ENCODE measurements at places on chromosomes 4 and X.

GRCh38 chr4:68905939-68906779 is 45.4 kb downstream of the UGT2A3 start:
- DNase-seq: no peak

DNA sequence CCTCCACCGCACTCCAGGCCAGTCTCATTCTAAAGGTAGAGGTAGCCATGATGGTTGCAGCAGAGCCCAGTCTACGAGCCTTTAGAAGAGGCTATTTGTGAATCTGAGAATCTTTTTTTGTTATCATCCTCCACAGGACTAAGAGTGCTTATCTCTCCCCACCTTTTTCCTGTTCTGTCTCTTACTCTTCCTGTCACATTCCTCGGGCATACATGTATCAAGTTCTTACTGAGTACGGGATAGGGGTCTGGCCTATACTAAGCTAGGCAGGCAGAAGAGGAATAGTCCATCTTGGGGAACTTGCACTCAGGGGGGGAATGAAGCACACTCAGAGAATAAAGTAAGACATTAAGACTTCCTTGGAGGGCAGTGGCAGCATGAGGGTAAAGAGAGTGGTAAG is 25.7 kb downstream of the LAS1L start:
- no peak for DNase-seq

GRCh38 chr4:24321616-24322015 is 262.7 kb downstream of the DHX15 start:
- no peak for DNase-seq

- DNase-seq: no peak
These were observed 55.0 kb downstream of the FAM53A start for GRCh38 chr4:1628892-1629698.

- DNase-seq: no peak
These were observed 248.0 kb upstream of the ADAMTS3 start for GRCh38 chr4:72817012-72817411.

DNA sequence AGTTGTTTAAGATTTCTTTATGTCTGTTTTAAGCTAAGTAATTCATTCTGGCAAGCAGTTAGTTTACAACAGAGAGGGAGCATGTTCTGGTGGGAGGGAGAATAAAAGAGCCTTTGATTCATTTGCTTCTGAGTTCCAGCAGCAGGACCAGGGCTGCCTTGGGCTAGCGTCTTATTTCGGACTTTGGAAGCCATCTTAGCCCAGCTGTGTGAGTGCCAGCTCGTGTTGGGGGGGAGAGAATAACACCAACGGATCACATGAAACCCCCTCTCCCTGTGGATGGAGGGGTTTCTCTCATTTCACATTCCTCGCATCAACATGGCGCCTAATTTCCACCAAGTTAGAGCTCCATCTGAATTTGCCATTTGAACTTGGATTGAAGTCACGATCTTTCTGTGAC is 7.4 kb downstream of the GAB1 start:
- DNase-seq: no peak

- no peak for DNase-seq
These were observed 68.0 kb downstream of the ADRA2C start for GRCh38 chr4:3834186-3834662.

DNA sequence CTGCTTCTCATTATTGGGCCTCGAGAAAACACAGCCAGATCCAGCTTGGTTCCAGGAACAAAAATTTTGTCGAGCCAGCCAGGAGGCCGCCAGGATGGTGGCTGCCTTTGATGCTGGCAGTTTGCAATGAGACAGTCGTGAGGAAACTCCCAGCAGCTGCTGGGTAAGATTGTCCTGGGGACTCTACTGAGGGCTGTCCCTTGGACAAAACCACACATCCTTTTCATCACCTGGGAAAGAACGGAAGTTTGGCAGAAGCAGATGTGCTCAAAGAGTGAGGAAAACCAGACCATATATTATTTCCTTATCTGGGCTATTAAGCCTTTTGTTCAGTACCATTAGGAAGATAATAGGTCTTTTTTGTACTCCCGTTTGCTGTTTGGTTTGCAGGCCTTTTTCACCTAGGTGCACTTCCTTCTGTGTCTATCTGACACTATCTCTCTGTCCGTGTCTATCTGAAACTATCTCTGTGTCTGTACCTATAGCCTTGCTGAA is 13.4 kb upstream of the PAPSS1 start:
- DNase-seq: no peak

DNA sequence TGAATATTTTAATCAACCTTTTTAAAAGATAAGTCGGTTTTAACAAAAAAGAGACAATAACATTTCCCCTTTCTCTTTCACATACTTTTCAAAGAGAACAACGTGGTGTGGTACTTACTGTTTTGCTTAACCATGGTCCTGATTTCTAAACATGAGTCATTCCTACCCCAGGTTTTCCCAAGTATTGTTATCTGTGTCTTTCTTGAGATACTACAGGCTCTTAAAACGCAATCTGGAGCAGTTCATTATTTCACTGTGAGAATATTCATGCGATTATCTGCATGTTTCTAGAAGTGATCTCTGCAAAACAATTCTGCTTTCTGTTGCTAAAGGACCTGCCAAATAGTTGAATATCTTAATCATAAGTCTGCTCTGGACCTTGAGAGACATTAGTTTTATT is 127.3 kb downstream of the TENM3 start:
- no peak for DNase-seq

DNA sequence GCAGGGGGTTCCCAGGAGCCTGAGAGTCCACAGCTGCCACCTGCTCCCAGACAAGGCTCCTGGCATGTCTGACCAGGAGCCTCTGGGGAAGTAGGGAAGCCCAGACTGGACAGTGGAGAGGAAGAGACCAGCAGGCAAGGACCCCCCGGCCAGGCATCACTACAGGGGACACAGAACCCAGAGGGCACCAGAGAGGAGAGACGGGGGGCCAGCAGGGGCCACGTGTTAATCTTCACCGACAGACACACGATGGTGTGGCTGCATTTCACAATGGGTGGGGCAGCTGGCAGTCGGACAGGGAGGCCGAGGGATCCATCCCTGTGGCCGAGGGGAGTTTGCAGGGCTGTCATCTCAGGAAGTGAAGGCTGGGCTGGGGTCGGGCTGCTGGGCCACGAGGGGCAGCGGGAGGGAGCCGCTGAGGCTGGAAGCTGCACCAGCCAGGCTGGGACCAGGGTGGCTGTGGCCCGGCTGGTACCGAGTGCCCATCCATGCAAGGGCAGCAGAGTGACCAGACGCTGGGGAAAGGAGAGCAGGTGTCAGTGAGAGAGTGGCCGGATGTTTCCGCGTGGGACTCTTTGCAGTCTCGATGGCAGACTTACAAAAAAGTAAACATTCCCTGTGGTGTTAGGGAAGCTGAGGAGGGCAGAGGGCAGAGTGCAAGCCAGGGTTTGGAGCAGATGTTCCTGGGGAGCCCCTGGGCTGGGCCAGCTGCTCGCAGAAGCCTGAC is 4.7 kb downstream of the PDE6B start:
- no peak for DNase-seq

- no peak for DNase-seq
These were observed 59.7 kb downstream of the SH3BGRL start for GRCh38 chrX:81261576-81261975.

- no peak for DNase-seq
These were observed 327.4 kb downstream of the PPP3CA start for GRCh38 chr4:101019941-101020401.

- no peak for DNase-seq
These were observed 145.8 kb downstream of the PRKX start for GRCh38 chrX:3567686-3568085.

DNA sequence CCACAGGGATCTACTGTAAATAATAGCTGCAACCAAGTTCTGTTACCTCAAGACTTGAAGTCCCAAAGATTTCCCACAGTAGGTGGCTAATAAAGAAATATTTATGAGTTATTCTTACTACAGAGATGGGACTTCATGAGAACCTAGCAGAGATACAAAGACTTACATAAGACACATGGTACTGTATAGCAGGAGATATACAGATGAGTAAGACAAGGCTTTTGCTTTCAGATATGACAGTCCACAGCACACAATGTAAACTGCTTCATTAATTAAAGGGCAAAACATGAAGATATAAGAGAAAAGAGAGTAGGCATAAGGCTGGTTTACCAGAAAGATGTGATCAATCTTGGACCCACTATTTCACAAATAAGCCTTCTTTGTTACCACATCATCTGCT is 6.6 kb downstream of the ANKRD17 start:
- no peak for DNase-seq

- DNase-seq: no peak
These were observed 147.3 kb downstream of the HS6ST2 start for GRCh38 chrX:132810964-132811712.

GRCh38 chrX:96102997-96103396 is 581.6 kb upstream of the DIAPH2 start:
- no peak for DNase-seq

GRCh38 chr4:42412251-42412650 is 15.0 kb downstream of the SHISA3 start:
- DNase-seq: peak; percentile 61

GRCh38 chr4:168560184-168561180 is 63.6 kb downstream of the PALLD start:
- no peak for DNase-seq

- DNase-seq: peak; percentile 49
These were observed 6.8 kb downstream of the SEPTIN6 start for GRCh38 chrX:119686087-119686691.

DNA sequence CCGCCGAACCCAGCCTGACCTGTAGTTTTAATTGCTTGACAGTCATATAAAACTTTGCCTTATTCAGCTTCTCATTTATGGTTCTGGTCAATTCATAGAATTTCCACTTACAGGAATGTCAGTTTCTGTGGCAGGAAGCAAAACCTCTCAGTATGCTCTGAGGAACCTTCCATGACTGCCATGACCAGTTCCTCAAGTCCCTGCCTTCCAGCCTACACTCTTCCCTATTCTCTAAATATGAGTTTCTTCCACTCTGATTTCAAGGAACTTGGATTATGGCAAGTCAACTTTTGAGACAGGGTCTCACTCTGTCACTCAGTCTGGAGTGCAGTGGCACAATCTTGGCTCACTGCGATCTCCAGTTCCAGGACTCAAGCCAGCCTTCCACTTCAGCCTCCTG is 26.0 kb upstream of the NSUN7 start:
- DNase-seq: no peak

DNA sequence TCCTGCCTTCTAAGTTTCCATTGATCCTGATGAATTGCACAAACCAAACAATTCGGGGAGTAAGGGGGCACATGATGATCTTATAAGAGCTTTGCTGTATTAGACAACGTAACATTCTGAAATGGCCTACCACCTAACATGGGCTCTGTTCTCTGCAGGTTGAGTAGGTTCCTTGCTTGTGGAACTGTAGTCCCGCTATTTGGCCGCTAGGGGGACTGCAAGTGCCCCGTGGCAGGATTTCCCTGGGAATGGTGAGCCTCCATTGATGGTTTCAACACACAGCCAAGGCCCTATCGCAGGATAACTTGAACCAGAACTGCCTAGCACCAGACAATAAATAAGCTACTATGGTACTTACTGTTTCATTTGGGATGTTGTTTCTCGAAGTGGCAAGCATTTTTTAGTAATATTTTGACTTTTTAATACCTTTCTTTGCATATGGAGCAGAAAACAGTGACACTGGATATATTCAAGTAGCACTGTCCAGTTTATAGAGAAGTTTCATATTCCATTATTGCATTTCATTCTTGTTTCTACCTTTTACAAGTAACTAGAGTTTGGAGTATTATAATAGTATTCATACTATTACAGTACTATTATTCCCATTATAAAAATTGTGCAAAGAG is 11.9 kb downstream of the AR start:
- DNase-seq: no peak

GRCh38 chr4:159447296-159447695 is 344.4 kb downstream of the RAPGEF2 start:
- no peak for DNase-seq

GRCh38 chr4:134807231-134807745 is 605.7 kb upstream of the PABPC4L start:
- no peak for DNase-seq

DNA sequence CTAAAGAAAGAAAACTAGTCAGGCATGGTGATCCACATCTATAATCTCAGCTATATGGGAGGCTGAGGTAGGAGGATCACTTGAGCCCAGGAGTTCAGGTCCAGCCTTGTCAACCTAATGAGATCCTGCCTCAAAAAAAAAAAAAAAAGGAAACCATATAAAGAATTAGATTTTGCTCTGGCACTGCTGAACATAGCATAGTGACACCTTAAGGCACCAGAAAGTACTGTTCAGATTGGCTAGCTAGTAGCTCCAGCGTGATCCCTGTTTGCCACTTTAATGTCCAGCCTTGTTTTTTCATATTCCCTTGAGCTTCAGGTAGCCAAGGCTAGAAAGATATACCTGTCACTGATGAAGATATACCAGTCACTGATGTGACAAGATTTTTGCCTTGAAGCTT is 34.1 kb downstream of the EXOC1 start:
- no peak for DNase-seq

- no peak for DNase-seq
These were observed 57.2 kb downstream of the STBD1 start for GRCh38 chr4:76363556-76364290.

DNA sequence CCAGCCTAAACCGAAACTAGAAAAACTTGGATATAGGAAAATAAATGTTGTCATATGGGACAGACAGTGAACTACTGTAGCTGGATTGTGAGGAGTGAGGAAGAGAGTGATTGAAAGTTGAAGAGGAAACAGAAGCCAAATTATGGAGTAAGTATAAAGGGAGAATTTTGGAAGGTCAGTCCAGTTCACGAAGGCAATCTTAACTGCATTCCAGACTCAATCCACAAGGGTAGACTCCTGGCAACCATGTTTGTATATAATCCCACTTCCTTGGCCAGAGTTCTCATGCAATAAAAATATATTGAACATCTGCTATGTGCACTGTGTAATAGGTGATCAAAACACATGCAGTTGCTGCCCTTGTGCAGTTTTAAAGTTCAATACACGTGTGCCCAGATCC is 58.6 kb upstream of the CAMK2D start:
- DNase-seq: no peak

- DNase-seq: no peak
These were observed 61.1 kb upstream of the KLHL13 start for GRCh38 chrX:118177708-118178107.

- DNase-seq: no peak
These were observed 341.7 kb upstream of the NDST3 start for GRCh38 chr4:117692538-117692937.

GRCh38 chr4:3531318-3531878 is 824 bp downstream of the LRPAP1 start:
- DNase-seq: no peak

- no peak for DNase-seq
These were observed 170.3 kb upstream of the KIT start for GRCh38 chr4:54487491-54487890.

- no peak for DNase-seq
These were observed 39.5 kb downstream of the TMEM165 start for GRCh38 chr4:55435141-55435841.

DNA sequence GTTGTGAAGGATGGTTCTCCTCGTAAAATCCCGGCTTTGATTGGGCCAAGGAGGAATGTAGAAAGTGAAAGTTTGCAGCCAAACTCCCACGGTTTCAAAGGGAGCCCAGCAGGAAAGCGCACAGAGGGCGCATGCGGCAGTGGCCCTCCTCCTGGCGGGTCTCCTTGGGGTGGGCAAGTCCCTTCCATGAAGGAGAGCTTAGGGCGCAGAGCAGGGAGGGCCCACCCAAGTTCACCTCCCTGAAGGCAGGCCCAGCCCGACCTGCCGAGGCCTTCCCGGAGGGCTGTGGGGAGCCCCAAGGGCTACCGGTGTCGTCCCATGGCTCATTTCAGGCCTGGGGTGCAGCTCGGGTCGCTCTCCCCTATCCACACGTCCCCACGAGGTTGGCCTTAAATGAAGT is 2.0 kb downstream of the PDZD4 start:
- no peak for DNase-seq

GRCh38 chrX:44253575-44253942 is 89.9 kb downstream of the EFHC2 start:
- no peak for DNase-seq

All from fibroblast of skin of left biceps (primary cell).